ENCODE measurements at places on chromosomes 5 and 9. TPM values are rescaled to one million over a fixed set of nuclear protein-coding genes. Genes with fewer than 3 reads are reported as not detected.

DNA sequence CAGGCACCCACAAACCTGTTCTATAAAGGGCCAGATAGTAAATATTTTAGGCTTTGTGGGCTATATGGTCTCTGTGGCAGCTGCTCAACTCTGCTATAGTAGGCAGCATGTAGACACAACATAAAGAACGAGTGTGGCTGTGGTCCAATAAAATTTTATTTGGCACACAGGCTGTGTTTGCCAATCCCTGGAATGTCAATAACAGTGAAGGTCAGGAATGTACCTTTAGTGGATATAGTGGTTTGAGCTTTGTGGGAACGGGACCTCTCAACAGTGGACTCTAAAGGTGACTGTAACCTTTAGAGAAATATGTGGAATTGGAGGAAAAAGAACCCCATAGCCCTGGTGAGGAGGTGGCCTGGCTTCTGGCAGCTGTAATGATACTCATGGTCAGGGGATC, 145.2 kb downstream of the MAST4 start:
- H3K4me1 ChIP-seq: no peaks in the 10 kb centered on the region
- no peaks in the 10 kb centered on the region for H3K27me3 ChIP-seq
- H3K4me3 ChIP-seq: no peak overlapping the region
- no peak for DNase-seq

DNA sequence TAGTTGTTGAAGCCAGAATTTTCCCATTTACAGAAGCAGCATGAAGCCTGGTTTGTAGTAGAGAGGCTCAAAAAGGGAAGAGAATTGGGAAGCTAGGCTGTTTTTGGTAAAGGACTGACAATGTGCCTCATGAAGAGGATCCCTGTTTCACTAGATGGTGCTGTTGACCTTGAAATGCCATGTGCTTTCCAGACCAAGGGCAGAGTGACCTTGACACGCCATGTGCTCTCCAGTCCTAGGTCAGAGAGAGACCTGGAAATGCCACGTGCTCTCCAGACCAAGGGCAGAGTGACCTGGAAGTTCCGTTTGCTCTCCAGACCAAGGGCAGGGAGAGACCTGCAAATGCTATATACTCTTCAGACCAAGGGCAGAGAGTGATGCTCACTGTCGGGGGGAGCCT, 32.0 kb downstream of the UNC13B start:
- no peaks in the 10 kb centered on the region for H3K27me3 ChIP-seq
- no peak overlapping the region for H3K27ac ChIP-seq
- H3K36me3 ChIP-seq: no peaks in the 10 kb centered on the region
- no peak for DNase-seq

DNA sequence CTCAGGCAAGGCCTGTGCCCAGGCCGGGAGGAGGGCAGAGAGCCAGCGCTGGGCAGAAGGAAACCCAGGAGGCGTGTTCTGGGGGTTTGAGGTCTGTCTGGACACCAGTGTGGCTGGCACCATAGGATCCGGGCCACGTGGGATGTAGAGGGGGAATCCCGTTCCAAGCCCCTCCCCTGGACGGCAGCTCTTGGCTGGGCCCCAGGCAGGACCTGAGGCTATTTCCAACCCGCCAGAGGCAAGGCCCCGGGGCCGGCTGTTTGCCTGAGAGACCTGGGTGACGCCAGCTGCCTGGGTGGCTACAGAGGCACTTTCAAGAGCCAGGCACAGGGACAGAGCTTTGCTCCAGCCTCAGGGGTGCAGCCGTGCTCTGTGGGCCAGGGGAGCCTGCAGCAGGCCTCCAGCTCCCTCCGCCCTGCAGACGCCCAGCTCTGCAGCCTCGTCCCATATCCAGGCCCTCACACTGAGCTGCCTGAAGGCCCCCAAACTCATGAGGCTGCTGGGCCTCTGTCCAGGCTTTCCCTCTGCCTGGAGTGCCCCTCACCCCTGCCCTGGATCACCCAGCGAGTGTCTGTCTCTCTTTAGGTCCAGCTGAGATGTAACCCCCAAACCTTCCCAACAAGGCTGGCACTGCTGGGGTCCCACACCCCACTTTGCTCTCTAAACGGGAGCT, 56.6 kb upstream of the EGFL7 start:
- H3K4me3 ChIP-seq: no peak overlapping the region
- no peaks in the 10 kb centered on the region for H3K4me1 ChIP-seq
- H3K27ac ChIP-seq: no peak overlapping the region
- H3K27me3 ChIP-seq: no peaks in the 10 kb centered on the region
- H3K36me3 ChIP-seq: no peaks in the 10 kb centered on the region

RPS14 gene
- 11,441 TPM for polyA plus RNA-seq

MAPKAP1 gene
- polyA plus RNA-seq: 97.9 TPM

DNA sequence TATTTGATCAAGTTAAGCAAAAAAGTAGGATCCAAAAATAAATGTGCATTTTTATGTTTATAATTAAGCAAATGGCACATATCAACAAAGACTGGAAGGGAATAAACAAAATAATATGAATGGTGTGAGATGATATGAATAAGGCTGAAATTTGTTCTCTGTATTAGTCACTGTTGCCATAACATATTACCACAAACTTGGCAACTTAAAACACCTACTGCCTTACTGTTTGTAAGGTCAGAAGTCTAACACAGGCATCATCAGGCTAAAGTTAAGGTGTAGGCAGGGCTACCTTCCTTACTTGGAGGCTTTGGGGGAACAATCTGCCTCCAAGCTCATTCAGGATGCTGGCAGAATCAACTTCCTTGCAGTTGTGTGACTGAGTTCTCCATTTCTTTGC, 19.3 kb downstream of the PGGT1B start:
- DNase-seq: no peak
- H3K27ac ChIP-seq: no peak overlapping the region

GRCh38 chr9:86324901-86325300, 29.3 kb downstream of the TUT7 start:
- H3K36me3 ChIP-seq: peaks cover 77% of the 10 kb centered on the region
- no peaks in the 10 kb centered on the region for H3K27me3 ChIP-seq
- H3K27ac ChIP-seq: no peak overlapping the region
- DNase-seq: no peak
- H3K4me3 ChIP-seq: no peak overlapping the region

- H3K27ac ChIP-seq: no peak overlapping the region
- H3K4me3 ChIP-seq: no peak overlapping the region
- peaks cover 4% of the 10 kb centered on the region for H3K4me1 ChIP-seq
- H3K36me3 ChIP-seq: peaks cover 2% of the 10 kb centered on the region
Measured at GRCh38 chr9:112654282-112654681, 63.6 kb downstream of the INIP start.

DNA sequence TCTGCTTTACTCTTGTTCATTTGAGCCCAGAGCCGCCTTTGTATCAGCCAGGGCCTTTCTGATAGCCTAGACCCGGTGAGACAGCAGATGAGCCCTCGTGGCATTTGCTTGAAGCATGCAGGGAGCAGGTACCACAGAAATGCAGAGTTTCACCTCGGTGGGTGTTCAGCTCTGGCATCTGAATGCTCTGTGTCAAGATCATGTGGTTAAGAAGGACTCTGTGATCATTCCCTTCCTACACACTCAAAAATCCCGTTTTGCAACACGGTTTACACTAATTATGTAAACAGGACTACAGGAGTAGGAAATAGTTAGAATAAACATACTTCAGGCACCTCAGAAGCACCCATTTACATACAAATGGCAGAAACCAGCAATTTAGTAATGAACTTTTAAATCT, 67.2 kb downstream of the MVB12B start:
- no peak overlapping the region for H3K27ac ChIP-seq
- peaks cover 4% of the 10 kb centered on the region for H3K36me3 ChIP-seq
- no peaks in the 10 kb centered on the region for H3K27me3 ChIP-seq
- DNase-seq: no peak

COL15A1 gene
- 0.84 TPM for polyA plus RNA-seq

Measured in SK-N-SH (cell line).